ENCODE measurements at places on chromosomes 7 and 10. TPM values are rescaled to one million over a fixed set of nuclear protein-coding genes. Genes with fewer than 3 reads are reported as not detected.

Gene MOGAT3
- not detected for total RNA-seq

Gene HKDC1
- total RNA-seq = 0.52 TPM

GRCh38 chr7:8131694-8132605 is 130.0 kb downstream of the ICA1 start:
- DNase-seq = no peak

Gene AIFM2
- total RNA-seq = 9.4 TPM

Gene ZNF503
- 10.4 TPM for total RNA-seq

Gene SCART1
- total RNA-seq = 9.7 TPM

GRCh38 chr7:5396542-5396941 is 27.1 kb downstream of the TNRC18 start:
- peak; percentile 88 for DNase-seq

Gene MUC3A
- total RNA-seq = 0.73 TPM

DNA sequence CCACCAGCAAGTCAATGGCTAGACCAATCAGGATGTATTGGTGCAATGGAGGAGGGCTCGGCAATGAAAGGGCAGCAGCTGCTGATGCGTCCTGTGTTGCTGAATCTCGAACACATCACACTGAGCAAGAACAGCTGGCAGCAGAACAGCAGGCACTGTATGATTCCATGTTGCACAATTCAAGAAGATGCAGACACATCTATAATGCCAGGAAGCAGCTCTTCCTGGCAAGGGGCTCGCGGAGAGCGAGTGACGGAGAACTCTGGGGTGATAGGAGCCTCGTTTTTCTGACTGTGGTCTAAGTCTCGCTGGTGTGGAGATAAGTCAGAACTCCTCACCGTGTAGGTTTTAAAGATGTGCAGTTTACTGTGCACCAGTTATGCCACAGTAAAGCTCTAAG is 24.8 kb upstream of the PFKP start:
- no peak for DNase-seq

- DNase-seq = no peak
Measured at GRCh38 chr7:24456526-24457218, 116.6 kb upstream of the PALS2 start.

DNA sequence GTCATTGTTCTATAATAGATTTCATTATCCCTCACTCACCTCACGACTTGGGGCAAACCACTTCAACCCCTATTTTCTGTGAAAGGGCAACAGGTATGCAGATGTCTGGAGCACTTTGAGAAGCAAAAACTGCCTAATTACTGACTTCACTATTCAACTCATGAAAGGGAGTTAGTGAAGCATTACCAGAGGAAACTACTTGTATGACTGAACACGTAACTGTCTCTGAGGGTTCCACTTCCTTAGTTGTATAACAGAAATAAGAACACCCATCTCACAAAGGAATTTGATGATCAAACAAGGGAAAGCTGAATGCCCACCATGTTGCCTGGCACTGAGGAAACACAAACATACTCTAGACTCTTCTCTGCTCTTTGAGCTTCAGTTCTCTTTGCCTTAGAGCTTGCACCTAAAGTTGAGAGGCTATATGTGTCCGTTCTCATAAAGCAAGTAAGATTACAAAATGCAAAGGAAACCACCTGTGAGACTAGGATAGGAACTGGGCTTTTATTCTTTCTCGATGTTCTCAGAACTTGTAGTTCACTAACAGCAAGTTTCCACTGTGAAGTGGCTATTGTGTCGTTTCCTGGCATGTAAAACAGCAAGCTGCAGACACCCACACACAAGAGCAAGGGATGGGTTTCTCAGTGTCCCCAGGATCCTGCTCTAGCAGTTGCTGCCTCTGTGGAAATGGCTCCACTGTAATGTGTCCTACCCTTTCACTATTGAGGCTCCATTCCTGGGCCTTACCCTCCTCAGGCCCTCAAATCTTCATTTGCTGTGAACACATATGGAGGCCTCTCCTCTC is 2.6 kb downstream of the TMEM243 start:
- no peak for DNase-seq

DNA sequence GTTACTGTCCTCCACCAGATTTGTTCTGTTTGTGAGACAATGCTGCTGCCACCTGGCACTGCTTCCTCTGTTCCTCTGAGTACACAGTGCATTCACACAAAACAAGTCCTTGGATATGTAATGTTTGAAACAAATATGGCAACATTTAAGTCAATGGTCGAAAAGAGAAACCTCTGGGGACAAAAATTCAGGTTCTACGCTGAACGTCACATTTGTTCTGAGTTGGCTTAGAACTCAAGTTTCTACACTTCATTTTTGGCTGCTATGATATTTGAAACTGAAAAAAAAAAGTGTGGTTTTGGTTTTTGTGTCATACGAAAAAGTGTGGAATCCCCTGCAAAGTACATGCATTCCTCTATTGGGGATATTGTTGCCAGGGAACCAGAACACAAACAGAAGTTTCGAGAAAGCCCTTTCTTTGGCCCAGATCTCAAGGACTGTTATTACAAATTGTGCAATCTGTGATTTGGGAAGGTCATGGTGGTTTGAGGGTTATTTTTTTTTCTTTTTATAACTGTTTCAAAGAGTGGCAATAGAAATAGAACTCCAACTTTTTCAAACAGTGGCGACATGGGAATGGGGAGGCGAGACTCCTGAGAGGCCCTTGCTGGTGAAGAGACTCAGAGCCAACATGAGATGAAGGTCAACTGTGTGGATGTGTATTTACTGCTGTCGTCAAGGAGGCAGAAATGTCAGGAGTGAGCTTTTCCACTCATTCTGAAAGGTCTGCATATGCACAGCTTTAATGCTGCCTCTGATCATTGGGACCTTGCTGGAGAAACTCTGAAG is 127.5 kb downstream of the CUBN start:
- DNase-seq = no peak

GRCh38 chr10:2619472-2619871 is 447.9 kb upstream of the PFKP start:
- no peak for DNase-seq

GRCh38 chr10:5616836-5617235 is 49.6 kb downstream of the ASB13 start:
- DNase-seq = no peak

DNA sequence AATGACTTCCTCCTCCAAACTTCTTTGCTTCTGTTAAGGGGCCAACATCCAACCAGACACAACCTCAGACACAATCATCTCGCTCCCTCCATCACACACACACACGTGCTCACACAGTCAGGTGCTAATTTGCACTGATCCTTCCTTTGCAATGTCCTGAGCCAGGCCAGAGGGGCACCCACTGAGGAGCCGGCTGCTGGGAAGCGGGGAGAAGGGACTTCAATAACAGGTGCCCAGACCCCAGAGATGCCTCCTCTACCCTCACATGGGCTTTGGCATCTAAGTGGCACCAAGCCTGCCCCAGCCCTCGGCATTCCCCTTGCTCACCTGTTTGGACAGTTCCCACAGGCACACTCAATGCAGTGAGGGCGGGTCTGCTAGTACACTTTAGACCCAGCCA is 34.2 kb upstream of the SVOPL start:
- no peak for DNase-seq

Gene TUBAL3
- total RNA-seq = not detected

GRCh38 chr10:34584164-34584563 is 230.9 kb downstream of the PARD3 start:
- no peak for DNase-seq

- DNase-seq = no peak
Measured at GRCh38 chr10:97427571-97428179, 1.7 kb downstream of the PGAM1 start.

Gene MMD2
- not detected for total RNA-seq

- no peak for DNase-seq
Measured at GRCh38 chr10:88987243-88987725, 3.3 kb upstream of the FAS start.

- no peak for DNase-seq
Measured at GRCh38 chr7:91570560-91570959, 306.3 kb downstream of the FZD1 start.

DNA sequence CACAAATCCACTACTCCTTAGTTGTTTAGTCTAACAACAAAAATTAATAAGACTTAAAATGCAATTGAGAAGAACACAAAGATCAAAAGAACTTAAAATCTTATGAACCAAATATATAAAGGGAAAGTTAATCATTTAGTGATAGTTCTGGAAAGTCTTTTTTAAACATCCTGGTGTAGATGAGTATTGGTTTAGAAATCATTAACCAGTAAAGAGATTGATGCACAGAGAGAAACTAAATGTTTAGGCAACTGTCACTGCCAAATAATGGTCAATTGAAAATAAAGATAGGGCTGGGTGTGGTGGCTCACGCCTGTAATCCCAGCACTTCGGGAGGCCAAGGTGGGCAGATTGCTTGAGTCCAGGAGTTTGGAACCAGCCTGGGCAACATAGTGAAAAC is 44.9 kb downstream of the SP8 start:
- DNase-seq = no peak

DNA sequence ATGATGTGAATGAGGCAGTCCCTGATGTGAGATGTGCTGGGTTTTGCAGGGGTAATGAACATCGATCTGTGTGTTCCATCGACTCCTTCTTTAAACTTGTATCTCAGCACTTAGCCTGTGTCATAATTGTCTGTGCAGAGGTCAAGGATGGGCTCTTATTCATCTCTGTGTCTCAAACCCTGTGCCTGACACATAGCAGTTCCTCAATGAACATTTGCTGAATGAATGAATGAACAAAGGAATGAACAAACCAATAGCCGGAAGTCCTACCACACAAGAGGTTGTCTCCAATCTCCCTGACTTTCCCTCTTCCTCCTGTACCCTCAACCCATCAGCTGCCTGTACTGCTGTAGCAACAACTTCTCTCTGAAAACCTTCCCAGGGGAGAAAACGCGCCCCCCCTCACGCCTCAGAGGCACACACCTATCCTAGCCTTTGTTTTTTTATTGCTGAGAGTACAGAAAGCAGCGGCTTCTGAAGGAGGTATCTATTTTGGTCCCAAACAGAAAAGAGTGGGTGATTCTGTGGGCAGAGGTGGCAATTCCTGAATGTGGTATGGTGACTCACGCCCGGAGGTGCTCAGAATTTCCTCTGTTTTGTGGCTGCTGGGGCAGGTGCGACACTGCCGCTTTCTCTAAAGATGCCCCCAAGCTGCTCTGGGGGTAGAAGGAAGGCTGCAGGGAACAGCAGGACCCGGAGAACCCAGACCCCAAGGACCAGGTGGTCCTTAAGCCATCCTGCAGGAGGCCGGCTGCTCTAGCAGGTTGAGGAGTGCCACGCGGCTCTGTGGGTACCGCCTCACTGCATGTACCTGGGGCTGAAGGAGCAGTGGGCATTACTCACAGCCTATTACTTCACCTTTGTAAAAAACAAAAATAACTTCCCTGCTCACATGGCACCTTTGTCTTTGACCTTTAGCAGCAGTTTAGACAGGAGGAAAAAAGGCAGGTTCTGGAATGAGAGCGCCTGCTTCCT is 9.6 kb downstream of the IL2RA start:
- DNase-seq = peak; percentile 83

Gene MSMB
- total RNA-seq = not detected

Gene PVRIG
- 33.9 TPM for total RNA-seq

Gene GDF2
- total RNA-seq = not detected

Gene STEAP1B
- 15.4 TPM for total RNA-seq

- no peak for DNase-seq
Measured at GRCh38 chr7:15174485-15174884, 271.9 kb upstream of the DGKB start.

Gene TMEM270
- not detected for total RNA-seq

DNA sequence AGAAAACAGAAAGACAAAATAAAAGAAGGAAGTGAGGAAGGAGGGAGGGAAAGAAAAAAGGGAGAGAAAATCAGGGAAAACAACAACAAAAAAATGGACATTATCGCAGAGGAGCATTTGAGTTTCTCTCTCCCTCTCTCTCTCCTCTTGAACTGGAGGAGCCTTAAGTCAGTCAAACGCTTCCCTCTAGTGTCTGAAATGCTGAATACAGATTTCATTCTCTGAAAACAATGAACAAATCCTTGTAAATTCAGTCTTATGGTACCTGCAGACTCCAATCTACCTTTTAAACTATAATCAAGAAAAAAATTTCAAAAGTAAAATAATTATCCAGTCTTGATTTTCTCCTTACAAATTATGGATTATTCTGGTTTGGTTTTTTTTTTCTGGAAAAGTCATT is 89.2 kb upstream of the PFKP start:
- DNase-seq = no peak

DNA sequence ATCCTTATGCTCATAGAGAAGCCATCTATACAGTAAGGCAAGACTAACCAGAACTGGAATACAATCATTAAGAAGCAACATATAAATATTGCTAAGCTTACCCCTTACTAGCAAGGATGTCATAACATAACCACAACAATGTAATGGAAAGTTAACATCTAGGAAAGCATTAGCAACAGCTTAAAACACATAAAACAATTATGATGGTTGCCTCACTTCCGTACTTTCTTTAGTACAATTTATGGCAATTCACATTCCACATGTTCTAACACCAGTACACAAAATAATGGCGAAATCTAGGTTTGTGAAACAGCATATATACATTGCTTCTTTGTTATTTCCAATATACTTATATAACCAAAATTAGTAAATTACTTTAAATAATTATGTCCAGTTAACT is 195.0 kb downstream of the AHR start:
- no peak for DNase-seq

DNA sequence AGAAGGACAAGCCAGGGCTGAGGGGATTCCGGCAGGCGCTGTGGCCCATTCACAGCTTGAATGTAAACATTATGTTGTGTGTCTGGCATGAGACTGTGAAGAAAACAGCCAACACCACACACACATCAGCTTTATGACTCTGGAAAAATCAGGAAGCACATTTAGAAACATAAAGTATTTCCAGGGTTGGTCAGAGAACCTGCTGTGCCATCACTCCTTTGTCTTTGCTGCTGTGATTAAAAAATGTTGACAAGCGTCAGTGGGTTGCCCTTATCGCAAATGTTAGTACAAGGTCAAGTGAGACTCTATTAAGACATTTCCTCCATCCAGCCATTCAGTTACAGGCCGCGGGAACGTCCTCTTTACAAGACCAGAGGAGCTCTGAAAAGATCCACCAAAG is 95.4 kb downstream of the TAX1BP1 start:
- no peak for DNase-seq

DNA sequence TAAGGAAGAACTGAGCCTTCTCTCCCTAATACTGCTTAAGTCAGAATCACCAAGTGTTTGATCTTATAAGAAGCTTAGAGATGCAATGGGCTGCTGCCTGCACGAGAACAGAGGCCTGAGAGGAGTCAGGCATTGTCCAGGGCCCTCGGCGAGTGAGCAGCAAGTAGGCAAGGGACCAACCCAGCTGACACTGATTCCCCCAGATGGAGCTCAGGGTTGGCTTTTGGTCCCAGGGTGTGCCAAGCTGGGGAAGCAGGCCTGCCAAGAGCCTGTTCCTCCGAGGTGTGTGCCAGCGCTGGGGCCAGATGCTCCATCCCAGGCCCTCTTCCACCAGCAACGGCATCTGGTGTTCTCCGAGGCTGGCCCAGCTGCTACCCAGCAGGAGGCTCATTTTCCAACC is 222.0 kb upstream of the ZMIZ1 start:
- DNase-seq = no peak

Gene UMAD1
- total RNA-seq = 19.0 TPM

DNA sequence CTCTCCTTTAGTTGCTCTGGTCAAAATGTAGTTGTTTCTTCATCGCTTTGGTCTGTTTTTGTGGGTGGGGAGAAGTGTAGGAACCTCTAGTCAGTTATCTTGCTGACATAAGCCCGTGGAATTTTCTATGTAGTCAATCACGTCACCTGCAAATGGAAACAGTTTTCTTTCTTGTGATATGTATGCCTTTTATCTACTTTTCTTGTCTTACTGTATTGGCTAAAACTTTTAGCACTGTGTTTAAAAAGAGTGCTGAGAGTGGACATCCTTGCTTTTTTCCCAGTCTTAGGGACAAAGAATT is 42.3 kb downstream of the AKR1E2 start:
- DNase-seq = no peak

- DNase-seq = peak; percentile 78
Measured at GRCh38 chr10:46548498-46549090, 7.9 kb downstream of the GPRIN2 start.

Gene ICA1
- total RNA-seq = 19.8 TPM
